ENCODE measurements at places on chromosomes 16 and 17.

DNA sequence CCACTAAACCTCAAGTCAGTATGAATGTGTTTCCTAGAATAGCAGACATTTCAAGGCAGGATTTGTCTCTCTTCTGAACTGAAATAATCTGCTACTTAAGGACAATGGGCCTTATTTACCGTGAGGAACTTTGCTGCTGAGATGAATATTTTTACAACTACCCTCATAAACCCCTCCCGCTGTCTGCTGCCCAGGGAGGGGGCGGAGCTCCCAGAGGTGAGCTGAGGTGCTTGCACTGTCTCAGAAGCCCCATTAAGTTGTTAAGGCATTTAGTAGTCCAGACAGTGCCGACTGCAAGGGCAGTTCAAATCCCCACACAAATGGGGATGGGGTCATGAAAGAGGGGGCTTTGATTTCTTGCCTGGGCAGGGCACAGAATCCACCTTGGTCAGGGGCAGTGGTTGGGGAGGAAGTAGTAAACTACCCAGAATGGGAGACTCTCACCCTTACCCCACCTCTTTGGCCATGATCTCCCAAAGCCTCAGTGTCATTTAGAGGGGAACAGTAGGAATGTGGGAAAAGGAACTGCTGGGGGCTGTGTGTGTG is 19.2 kb downstream of the HNF1B start:
- DNase-seq = no peak

DNA sequence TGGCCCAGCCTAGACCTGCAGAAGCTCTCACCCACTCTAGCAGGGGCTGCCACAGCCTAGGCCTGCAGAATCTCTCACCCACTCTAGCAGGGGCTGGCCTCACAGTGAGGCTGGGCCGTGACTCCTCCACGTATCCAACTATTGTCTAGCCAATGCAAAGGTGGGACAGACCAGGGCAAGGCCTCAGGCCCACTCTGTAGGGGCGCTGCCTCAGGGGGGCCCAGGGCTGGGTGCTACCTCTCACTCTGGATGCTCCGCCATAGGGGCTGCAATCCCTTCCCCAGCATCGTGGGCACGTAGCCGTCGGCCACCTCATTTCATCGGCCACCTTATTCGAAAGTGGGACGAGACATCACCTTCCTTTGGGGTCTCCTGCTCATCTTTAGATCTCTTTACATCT is 51.7 kb downstream of the RPH3AL start:
- no peak for DNase-seq

GRCh38 chr16:10121491-10121890 is 60.7 kb downstream of the GRIN2A start:
- peak; percentile 89 for DNase-seq

GRCh38 chr16:57091975-57092785 is at the start of gene CPNE2:
Gene CPNE2, plus strand, starts transcription at chr16:57092583. Its CDS starts 18,160 bp downstream, at chr16:57110743.
- DNase-seq = peak; percentile 58

GRCh38 chr17:61517843-61518606 is 65.8 kb downstream of the TBX4 start:
- DNase-seq = peak; percentile 17

DNA sequence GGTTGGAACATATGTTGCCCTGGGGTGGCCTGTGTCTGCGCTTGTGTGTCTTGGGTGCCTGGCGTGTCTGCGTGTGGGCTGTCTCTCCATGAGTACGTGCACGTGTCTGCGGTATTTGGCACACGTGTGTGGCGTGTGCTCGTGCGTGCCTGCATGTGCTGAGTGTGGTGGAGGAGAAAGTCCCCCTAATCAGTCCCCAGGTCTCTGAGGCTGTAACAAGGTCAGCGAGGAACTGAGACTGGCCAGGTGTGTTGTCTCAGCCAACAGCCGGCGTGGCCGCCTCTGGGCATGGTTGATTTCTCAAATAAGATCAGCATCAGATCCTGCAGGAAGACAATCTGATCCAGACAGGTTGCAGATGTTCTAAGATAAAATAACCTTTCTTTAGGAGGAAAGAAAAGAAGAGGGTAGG is 3.5 kb upstream of the CPNE7 start:
- no peak for DNase-seq

DNA sequence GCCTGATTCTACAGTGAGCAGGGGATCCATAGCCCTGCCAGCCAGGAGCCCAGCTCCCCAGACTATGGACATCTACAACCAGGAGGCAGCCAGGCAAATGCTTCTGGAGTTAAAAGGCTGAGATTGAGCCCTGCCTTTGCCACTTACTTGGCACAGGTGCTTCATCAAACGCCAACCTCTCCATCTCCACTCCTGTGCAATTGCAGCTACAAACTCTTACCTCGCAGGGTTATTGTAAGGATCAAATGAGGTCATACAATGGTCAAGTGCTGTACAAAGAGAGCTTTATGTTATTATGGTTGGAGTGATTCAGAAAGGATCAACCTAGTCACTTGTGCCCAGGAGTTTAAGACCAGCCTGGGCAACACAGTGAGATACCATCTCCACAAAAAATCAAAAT is 9.8 kb upstream of the MYO18A start:
- no peak for DNase-seq

DNA sequence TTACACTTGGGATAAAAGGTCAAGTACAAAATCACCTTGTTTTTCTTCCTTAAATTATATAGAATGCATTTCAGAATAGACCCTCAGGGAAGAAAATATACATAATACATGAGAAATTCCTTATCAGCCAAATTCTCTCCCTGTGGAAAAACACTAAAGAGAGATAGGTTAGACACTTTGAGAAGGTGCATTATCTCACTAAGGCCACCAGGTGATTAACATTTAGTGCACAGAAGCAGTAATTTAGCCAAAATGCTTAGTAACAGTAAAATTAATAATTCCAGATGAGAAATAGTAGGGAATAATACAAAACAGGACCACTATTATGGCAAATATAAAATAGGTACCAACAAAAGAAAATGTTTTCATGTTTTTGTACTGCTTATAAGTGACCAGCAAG is 185.3 kb upstream of the C17orf78 start:
- no peak for DNase-seq

- DNase-seq = no peak
Measured at GRCh38 chr17:60390925-60391470, 935 bp downstream of the USP32 start.

DNA sequence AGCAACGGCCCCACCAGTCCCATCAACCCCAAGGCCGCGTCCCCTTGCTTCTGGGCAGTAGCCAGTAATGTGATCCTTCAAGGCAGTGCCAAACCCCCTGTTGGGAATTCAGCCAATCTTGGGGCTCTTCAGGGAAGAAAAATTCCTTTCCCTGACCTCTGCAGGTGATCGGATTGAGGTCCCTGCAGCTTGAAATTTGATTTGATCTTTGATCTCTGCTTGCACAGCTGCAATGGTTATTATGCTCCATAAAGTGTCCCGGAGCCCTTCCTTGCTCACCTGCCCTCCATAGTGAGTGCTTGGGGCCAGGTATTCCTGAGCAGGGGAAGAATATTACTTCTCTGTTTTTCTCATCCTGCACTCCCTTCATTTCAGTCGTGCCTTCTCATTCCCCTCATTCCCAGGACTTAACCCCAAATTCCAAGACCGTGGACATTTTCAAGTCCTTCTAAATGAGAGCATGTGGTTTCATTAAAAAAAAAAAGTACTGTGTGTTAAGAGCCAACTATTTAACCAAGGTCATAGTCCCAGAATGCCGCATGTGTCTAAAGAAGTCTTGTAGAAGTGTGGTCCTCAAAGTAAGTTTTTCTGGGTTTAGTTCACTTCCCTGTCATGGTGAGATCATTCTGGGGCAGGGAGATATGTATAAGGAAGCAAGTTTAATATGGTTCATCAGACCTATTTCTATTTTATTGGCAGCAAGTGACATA is 56.3 kb downstream of the SOX9 start:
- no peak for DNase-seq

DNA sequence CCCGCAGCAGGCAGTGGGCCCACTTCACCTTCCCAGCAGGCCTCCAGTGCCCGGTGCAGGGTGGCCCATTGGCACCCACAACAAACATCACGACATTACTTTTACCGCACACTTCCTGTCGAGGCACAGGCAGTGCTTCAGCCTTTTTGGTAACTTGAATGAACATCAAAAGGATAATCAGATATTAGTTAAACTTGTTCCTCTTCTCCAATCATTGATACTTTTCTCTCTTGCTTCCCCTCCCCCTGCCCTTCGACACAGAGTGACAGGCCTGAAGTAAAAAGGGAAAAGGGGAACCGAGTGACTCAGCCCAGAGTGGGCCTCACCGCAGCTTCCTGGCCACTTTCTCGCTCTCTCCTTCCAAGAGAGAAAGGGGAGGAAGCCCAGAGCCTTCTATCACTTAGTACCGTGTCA is 507.0 kb downstream of the MAF start:
- DNase-seq = no peak

- DNase-seq = no peak
Measured at GRCh38 chr17:28777178-28777577, 33.4 kb downstream of the TRAF4 start.

DNA sequence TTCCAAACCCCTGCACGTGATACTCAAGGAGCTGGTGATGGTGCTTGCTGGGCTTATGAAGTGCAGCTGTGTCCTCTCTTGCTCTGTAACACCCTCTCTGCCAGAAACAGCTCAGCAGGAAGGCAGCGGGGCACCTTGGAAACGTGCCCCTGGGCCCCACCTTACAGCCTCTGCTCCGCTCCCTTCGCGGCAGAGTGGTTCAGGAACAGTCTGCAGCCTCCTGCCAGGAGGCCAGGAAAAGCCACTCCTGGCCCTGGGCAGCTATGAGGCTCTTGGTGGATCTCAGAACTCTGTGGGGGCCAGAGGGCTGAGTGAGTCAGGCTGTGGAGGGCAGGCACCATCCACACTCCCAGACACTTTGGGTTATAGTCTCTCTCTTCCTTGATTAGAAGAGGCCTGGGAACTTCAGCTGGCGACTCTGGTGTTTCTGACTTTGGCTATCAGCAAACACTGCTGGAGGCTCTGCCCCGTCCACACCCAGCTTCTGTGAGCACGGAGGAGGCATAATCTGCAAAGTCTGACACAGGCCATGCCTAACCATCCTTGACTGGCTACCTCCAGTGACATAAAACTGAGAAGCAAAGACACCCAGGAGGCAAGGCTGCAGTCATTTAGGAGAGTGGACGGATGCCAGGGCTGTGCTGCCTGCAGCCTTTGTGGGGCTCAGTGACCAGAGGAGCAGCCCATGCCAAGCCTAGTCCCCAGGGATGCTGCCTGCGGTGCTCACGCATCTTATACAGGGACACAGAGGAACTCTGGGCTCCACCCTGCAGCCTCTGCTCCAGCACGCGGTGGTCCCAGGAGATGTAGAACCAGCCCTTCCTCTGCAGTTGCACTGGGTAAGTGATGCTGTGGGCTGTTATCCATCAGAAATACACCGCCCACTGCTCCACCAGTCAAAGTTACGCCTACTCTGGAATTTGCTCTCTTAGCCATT is 65.3 kb downstream of the METRNL start:
- no peak for DNase-seq

DNA sequence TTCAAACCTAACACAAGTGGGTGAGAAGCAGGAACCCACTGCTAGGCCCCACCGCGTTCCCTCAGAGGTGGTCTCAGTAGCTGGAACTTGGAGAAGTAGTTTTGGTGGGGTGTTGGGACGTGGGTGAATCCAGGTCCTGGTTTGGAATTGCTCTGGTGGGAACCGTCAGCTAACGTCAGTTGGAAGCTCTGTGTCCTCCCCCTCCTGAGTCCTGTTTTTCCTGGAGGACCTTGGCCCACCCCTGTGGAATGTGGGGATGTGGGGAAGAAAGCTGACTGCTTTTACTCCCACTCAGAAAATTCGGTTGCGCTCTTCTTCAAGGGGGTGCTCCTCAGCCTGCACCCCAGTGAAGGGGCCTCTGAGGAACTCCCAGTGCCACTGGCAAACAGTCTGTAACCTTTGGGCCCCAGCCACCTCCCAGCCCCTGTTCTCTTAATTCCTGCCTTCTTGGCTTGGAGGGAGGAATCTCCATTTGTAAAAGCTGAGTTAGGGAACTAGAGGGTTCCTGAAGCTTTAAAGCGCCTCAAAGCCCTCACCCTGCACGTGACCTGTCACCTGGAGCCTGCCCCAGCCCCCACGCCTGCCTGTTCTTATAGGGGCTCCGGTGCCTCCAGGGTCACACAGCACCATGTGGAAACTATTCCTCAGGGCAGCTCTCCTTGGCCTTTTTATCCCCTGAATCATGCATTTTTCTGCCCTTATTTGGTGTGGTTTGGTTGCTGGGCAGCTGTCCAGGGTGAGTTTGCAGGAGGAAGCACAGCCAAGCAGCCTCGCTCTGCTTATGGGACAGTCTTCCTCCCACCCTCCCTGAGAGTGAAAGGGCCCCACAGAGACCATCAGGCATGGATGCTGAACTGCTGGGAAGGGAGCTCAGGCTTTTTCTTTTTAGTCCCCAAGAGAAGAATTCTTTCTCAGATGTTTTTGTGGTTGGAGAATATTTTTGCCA is 16.2 kb upstream of the NAGLU start:
- DNase-seq = peak; percentile 99

DNA sequence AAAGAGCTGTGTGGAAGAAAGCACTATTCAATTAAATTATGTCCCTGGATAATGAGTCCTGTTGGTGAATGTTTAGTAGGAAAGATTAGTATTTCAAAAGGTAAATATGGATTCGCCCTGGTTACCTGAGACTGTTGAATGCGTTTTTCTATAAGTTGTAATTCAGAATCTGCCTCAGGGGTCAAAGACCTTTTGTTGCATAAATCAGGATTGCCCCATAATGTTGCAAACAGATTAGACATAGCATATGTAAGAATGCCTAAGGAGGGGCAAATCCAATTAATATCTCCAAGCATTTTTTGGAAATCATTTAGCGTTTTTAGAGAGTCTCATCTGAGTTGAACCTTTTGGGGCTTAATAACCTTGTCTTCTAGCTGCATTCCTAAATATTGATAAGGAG is 70.1 kb upstream of the ARL4D start:
- no peak for DNase-seq

DNA sequence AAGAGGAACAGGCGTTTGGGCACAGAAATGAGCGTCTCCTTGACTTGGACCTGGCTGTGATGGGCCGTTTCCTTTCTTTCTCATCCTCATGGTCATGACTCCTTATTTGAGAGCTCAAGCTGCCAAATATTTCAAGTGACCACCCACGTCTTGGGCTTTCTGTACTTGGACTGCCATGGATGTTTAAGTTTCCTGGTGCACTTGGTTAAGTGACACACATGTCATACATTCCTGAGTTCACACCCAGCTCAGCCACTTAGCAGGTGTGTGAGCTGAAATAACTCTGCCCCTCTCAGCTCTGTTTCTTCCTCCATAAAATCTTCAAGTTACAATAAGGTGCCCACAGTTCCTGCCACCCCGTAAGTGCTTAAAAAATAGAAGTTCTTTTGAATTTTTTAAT is 114.5 kb downstream of the CLEC16A start:
- DNase-seq = no peak

GRCh38 chr17:6657633-6658287 is 6.2 kb downstream of the C17orf100 start:
- DNase-seq = no peak

DNA sequence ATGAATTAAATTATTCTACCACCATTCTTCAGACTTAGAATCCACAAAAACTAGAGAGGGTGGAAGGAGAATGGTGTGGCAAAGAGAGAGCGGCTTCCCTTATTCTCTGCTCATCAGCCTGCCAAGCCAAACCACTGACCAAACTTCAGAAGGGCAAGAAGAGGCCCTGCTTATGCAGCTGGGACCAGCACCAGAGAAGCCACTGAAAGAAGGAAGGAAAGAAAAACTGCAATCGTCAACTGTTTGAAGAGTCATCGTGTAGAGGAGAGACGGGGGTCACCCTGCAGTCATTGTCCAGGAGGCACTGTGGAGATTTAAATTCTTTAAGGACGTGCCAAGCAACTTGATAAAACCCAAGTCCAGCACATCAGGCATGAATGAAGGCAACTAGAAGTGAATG is 15.6 kb downstream of the PMP22 start:
- DNase-seq = no peak
